ENCODE measurements at places on chromosomes 7 and 10.

DNA sequence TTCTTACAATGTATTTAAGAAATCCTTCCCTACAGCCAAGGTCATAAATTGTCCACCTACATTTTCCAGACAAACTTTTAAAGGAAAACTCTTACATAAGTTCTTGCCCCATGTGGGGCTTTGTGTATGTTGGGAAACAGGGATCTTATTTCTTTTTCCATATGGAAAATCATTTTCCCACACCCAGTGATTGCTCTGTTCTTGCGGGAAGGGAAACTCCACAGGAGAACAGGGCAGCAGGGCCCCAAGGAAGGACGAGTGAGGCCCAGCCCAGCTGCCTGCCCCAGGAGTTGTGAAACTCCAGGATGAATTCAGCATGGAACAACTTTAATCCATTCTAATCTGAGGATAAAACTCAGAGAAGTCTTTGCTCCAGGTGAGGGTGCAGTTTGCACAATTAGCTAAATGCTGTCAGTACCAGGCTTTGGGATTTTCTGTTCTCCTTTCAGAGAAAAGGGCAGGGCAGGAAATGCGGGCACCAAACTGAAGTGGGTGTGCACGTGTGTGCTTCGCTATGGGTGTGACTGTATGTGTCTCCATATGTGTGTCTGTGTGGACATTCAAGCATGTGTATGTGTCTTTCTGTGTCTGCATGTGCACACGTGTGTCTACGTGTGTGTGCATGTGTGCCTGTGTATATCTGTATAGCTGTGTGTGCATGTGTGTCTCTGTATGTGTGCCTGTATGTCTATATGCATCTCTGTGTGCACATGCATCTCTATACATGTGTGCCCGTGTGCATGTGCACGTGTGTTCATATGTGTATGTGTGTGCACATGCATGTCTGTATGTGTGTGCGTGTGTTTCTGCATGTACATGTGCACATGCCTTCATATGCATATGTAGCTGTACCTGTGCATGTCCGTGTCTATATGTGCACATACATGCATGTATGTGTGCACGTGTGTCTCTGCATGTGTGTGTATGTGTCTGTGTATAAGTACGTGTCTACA lies 102.0 kb upstream of the FAM20C start:
- DNase-seq: no peak

- no peak for DNase-seq
These were observed 89.8 kb upstream of the SAMD8 start for GRCh38 chr10:75021379-75022249.

DNA sequence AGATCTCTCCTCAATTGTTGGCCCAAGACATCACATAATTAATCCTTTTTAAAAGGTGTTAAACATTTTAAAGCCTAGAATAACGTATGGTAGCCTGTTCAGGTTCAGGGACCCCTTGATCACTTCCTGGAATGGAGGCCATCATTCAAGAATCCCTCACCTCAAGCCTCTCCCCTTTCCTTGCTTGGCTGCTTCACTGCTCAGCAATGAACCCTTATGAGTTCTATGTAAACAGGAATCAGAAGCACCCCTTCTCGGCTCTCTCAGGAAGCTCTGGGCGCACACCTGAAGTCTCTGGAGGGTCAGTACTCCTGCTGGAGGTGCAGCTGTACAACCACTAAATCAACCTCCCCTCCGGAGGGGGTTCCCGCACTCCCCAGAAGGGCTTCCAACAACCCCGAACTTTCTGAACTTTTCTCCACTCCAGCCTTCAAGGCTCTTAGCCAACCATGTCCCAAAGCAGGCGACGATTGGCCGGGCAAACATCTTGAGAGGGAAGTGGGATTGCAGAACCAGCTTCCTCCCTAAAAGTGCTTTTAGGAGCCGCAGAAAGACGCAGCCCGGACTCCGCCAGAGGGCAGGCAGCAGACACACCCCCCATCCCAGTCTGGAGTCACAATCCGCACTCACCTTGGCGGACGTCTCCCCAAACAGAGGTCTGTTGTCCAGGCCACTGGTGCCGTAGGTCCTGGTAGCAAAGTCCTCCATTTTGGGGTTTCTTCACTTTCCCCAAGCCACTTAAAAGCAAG lies 562 bp downstream of the TMEM243 start:
- DNase-seq: peak; percentile 27

DNA sequence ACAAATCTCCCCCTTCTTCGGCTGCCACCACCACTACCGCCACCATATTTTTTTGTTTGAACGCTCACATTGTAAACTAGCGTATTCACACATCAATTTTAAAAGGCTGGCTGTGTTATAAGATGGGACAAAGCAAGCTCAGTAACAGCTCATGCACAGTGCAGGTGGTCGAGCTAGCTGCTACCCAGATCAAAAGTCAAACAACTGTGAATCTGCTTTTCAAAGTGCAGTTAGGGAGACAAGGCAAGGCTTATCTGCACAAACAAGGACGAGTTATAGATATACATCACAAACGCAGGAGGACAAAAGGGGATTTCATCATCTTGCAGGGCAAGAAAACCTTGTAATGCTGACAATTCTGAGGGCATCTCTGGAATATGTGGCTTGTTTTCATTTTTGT lies 231.6 kb downstream of the VTI1A start:
- DNase-seq: no peak

DNA sequence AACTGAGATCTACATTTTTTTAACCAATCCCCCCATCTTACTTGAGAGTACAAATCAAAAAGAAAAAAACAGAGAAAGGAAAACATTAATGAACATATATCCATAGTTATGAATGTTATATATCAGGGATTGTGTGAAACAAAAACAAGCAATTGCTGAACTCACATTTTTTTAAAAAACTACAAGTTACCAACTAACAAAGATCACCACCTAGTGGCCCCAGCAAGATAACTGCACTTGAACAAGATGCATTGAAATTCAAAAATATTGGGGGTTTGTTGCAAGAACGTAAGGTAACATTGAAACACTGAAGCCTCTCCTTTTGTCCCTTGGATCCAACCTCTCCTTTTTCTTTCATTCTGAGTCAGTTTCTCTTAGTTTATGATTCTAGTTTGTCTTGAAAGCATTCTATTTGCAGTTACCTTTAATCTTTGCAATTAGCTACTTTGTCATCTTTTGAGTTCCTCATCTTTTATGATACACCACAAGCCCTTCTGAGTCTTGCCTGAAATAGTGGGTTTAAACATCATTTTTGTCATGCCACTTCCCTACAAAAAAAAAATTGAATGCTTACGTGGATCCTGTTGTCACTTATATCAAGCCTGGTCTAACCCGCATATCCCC lies 87.3 kb upstream of the TES start:
- DNase-seq: no peak

- no peak for DNase-seq
These were observed 3.7 kb upstream of the JCAD start for GRCh38 chr10:30063099-30063498.

DNA sequence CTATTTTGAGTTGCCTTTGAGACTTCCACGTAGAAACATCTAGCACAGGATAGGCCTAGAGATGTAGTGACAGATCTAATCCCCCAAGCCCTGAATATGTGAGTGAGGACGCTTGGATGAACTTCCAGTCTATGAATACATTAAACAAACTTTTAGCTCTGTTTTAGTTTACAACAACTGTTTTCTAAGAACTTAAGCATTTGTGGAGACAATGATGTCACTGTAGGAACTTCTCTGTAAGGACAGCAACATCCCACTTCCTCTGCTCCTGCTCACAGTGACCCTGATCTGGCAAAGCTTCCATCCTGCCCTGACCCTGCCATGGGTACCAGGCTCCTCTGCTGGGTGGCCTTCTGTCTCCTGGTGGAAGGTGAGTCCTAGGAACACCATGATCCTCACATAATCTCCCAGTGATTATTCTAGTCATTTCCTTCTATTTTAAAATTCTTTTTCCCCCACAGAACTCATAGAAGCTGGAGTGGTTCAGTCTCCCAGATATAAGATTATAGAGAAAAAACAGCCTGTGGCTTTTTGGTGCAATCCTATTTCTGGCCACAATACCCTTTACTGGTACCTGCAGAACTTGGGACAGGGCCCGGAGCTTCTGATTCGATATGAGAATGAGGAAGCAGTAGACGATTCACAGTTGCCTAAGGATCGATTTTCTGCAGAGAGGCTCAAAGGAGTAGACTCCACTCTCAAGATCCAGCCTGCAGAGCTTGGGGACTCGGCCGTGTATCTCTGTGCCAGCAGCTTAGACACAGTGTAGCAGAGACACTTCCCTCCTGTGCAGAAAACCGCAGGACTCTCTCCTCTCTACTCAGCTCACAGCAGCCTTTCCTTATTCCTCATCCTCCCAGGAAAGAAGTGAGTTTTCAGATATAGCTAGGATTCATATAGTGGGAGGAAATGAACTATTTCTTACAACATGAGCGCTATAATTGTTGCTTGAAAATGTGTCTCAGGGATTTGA lies 194.4 kb upstream of the PRSS1 start:
- DNase-seq: no peak

DNA sequence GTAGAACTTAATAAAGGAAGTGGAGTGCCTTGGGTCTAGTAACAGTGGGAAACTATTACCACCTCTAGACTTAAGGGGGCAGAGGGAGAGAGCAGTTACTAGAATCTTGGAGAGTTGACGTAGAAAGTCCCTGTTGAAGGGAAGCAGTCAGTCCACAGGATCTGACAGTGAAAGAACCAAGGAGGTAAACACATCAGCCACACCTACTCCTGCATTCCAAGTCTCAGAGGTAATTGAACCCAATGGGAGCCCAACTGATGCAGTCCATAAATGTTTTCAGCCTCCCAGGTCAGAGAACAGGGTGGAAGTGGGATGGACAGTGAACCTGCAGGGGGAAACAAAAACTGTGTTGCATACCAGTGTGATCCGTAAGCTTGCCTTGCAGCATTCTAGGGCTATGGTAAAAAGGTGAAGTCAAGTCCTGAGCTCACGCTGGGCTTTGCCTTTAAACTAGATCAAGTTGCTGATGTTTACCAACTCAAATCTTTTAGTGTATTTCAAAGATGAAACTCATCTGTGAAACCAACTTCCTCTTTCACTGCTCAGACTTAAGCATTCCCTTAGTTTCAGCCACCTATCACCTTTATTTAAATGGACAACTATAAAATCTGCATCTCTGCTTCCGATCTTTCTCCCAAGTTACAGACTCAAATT lies 57.2 kb downstream of the SLC16A12 start:
- DNase-seq: no peak

GRCh38 chr10:8975535-8975934 lies 921.0 kb downstream of the GATA3 start:
- no peak for DNase-seq

DNA sequence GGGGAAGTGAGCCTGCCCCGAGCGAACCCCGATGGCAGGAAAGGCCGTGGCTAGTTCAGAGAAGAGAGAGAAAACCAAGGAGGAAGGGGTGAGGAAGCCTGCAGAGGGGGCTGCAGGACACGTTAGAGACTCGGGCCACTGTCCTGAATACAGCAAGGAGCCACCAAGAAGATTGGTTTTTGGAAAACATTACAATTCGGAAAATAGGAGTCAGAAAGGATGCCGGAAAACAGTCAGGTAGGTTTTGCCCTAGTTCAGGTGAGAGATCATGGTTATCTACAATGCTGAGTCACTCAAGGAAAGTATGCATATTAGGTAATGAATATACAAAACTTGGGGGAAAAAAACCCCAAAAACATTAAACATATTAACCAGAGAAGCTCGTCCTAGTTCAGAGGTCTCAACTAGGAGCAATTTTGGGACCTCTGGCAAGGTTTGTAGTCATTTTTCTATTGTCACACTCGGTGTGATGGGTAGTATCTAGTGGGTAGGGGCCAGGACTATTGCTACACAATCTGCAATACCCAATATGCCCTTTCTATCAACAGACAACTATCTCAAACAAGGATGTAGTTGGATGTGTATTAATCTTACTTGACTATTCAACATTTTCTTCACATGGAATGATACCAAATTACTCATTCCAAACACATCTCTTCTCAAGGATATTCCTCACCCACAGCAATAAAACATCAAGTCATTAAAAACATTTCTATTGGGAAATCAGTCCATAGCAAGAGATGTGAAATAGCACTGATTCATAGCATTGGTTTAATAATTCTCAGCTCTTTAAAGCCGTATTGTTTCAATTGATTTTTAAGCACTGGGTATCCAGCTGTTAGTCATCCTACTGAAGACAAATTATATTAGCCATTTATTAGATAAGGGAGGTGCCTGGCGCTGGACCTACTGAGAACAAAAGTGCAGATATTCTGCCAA lies 74.4 kb upstream of the RSU1 start:
- no peak for DNase-seq

- DNase-seq: no peak
These were observed 4.4 kb downstream of the SCART1 start for GRCh38 chr10:133458021-133458709.

- DNase-seq: no peak
These were observed 3.4 kb downstream of the GNAT3 start for GRCh38 chr7:80508440-80508839.

GRCh38 chr10:77737608-77738007 lies 100.0 kb upstream of the KCNMA1 start:
- DNase-seq: no peak

DNA sequence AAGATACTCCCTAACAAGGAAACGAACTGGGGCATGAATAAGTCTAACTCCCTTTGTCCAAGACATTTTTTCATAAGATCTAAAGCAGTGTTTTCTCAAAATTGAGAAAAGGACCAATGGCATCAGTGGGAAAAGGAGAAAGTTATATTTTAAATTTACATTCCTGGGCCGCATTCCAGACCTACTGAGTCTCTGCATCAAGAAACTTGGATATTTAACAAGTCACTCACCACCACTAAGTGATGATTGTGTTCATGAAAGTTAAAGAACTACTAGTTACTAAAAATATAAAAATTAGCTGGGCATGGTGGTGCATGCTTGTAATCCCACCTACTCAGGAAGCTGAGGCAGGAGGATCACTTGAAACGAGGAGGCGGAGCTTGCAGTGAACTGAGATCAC lies 149.6 kb upstream of the MEOX2 start:
- no peak for DNase-seq

GRCh38 chr10:51878695-51879094 lies 179.3 kb upstream of the CSTF2T start:
- no peak for DNase-seq

DNA sequence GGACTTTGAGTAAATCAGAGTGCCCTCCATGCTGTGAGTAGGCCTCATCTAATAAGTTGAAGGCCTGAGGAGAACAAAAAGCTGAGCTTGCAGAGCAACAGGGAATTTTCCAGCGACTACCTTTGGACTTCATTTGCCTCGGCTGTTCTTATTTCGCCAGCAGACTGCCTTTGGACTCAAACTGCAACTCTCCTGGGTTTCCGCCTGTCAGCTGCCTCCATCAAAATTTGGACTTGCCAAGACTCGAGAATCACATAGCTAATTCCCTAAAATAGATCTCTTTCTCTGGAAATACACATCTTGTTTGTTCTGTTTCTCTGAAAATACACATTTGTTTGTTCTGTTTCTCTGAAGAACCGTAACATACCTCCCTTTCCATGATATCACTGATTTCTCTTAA lies 93.8 kb downstream of the ITGB8 start:
- no peak for DNase-seq

DNA sequence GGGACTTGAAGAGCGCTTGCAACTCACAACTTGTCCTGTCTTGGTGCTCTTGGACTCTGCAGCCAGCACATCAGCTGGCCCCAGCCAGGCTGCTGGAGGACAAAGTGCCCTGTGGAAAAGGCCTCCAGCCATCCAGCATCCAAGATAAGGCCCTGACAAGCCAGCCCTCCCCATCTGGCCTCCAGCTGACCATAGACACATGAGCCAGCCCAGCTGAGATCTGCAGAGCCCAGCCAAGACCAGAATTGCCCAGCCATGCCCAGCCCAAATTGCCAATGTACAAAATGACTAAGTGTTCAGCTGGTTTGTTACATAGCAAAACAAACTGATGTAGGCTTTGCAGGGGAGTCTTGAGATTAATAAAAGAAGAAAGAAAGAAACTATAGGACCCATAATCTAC lies 36.0 kb upstream of the FRMD4A start:
- no peak for DNase-seq
